ENCODE measurements at places on chromosomes 12 and 14.

DNA sequence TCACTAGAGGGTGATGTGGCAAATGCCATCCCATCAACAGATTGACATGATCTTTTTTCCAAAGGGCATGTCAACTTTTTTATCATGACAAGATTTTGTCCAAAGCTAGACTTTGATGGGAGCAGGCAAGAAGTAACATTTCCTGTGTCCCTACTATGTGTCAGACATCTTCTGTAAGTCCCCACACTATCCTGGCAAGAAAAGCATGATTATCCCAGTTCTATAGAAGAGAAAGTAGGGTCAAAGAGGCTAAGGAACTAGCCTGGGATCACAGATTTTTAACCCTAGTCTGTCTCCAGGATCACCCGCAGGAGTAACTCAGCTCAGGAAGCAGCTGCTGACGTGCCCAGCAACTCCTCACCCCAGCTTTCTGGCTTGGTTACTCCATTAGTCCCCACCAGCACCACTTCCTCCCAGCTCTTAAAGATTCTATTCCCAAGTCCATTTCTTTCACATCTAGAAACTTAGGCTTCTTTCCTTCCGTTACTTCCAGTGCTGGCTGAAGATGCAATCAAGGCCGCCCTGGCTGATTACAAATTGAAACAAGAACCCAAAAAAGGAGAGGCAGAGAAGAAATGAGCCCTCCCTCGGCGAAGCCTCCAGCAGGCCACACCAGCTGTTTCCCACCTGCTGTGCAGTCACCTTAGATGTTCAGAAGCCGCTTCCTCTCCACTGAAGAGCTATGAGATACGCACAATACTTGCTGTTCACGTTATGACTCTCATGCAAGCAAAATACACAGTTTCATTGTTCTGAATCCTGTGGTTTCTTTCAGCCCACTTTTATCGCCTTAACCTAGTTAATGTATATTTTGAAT, 6.2 kb downstream of the ISCU start:
- DNase-seq = no peak

- no peak for DNase-seq
Measured at GRCh38 chr12:105352940-105353635, 22.6 kb downstream of the C12orf75 start.

DNA sequence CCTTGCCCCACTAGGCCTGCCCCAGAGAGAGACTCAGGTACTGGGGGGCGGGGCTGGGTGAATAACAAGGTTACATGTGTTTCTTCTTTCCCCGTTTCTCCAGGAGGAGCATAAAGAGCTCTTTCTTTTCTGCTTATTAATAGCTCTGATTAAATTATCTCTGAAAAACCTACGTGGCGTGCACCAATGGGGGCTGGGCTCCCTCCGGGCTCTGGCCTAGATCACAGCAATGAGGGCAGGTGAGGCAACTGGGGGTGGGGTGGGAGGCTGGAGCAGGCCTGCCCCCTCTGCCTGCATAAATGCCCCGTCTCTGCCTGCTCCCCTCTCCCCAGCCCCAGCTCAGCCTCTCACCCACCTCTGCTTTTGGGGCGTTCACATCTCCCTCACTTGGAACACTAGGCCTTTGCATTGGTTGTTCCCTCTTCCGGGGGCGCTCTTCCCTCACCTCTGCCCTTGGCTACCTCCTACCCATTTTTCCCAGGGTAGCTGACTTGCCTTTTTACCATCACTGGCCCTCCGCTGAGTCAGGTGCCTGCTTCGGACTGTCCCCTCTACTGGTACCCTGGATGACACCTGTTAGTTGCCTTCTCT, 4.1 kb upstream of the FAM222A start:
- no peak for DNase-seq

- peak; percentile 40 for DNase-seq
Measured at GRCh38 chr14:72907886-72908285, 14.0 kb upstream of the DPF3 start.

- no peak for DNase-seq
Measured at GRCh38 chr14:23916446-23916845, 37.1 kb upstream of the DHRS4 start.
